Left ventricle myocardium inferior (tissue), 1 donor: ENCODE measurements at places on chromosomes 3 and 15.

GRCh38 chr3:14466179-14466903 is 63.9 kb downstream of the SLC6A6 start:
- DNase-seq = no peak

DNA sequence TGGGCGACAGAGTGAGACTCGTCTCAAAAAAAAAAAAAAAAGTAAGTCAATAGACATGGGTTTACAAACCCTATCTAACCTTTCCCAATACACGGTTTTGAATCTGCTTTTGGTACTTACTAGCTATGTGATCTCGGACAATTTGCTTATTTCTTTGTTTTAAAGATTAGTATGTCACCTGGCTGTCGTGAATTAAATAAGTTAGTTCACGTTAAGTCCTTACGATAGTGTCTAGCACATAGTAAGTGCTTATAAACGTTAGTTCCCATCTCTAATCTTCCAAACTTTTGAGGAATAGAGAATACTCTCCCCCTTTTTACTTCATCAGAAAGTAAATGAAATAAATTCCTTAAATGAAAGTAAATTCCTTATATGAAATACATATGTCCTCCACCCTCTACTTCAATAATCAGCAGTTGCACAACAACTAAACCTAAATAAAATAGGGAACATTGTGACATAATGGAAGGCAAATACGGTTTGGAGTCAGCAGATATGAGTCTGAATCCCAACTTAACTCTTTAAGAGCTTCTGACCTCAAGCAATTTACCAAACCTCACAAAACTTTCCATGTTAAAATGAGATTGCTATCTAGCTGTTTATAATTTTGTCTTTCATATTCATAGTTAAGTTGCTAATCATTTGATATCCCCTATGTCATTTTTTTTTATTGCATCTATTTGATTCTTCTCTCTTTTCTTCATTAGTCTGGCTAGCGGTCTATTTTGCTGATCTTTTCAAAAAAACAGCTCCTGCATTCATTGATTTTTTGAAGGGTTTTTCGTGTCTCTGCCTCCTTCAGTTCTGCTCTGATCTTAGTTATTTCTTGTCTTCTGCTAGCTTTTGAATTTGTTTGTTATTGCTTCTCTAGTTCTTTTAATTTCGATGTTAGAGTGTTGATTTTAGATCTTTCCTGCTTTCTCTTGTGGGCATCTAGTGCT is 134.6 kb downstream of the PEAK1 start:
- DNase-seq = no peak

- no peak for DNase-seq
Observed at GRCh38 chr3:37824954-37825328, 36.7 kb upstream of the CTDSPL start.

DNA sequence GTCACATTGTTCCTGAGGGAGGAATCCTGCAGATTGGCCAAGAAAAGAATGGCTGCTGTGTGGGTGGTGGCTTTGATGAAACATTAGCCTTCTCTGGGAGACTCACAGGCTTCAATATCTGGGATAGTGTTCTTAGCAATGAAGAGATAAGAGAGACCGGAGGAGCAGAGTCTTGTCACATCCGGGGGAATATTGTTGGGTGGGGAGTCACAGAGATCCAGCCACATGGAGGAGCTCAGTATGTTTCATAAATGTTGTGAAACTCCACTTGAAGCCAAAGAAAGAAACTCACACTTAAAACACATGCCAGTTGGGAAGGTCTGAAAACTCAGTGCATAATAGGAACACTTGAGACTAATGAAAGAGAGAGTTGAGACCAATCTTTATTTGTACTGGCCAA is 6.1 kb downstream of the PTX3 start:
- no peak for DNase-seq

DNA sequence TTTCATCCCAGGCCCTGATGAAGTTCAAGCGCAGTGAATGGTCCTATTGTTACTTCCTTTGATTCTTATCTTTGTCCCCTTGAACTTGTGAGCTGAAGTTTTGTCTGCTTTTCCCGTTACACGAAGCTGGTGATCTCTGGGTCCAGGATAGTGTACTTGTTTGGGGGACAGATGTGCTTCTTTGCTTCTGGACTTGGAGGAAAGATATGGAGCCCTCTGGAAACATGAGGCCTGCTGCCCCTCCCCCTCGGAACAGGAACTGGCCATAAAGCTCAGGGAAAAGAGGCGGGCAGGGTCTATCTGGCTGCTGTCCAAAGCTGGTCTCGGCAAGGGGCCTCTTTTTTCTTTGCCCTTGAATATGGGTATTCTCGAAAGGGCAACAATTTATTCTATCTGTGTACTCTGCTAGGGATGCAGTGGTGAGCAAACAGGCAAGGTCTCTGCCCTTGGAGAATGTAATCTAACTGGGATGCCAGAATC is 47.6 kb downstream of the IDH2 start:
- DNase-seq = no peak

DNA sequence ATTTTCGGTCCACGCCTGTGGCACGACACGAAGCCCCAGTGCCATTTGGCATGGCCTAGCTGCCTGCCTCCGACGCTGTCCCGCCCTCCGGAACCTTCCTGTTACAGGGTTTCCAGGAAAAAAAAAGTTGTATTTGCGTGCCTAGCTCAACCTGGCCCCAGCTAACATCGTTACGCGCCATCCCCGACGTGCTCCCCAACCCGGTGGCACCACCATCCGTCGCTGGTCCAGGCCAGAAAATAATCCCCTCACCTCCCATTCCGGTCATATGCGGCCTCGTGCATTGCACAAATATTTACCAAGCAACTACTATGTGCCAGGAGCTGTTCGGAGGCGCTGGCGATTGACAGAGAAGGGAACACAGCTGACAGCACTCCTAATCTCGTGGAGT is 1.4 kb upstream of the CYP1A1 start:
- no peak for DNase-seq

- DNase-seq = no peak
Observed at GRCh38 chr3:132444383-132444782, 27.1 kb downstream of the DNAJC13 start.
